ENCODE measurements at places on chromosomes 6 and 20.

DNA sequence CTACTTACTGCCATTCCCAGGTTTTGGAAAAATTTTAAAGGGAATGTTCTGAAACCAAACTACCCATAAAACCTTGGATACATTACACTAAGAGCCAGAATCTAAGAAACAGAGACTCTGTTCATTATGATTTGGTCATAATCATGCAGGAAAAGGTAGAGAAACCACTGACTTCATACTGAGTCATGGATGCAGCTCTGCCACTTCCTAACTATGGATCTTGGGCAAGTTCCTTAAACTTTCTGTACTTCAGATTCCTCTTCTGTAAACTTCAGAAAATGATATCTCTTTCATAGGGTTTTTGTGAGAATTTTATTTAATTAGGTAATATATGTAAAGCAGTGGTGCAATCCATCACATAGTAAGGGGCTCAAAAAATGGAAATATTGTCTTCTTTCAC, 20.0 kb downstream of the PLA2G7 start:
- no peak for DNase-seq

- DNase-seq, result no peak
These were observed 39.1 kb upstream of the SIRPG start for GRCh38 chr20:1696521-1697209.

GRCh38 chr20:24487648-24488047, 18.2 kb downstream of the SYNDIG1 start:
- no peak for DNase-seq

GRCh38 chr20:10216146-10216791, 2.4 kb upstream of the SNAP25 start:
- DNase-seq, result peak; percentile 16

DNA sequence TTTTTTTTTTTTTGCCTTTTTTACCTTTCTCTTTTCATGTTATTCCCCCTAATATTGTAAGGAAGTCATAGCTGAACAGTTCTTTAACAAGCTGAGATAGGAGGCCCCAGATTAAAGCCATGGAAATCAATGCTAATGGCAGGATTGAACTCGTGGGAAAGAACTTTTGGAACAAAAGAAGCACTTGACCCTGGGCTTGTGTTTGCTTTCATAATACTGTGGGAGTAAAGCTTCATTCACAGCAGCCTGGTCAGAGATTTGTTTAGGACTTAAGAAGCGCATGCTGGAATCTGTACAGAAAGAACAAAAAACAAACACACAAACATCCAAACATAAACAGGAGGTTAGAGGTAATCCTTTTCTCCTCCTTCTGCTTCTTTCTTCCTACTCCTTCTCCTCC, 5.1 kb downstream of the HEY2 start:
- no peak for DNase-seq

Measured in GM20000 (cell line).